ENCODE measurements at places on chromosomes 12 and 14. TPM values are rescaled to one million over a fixed set of nuclear protein-coding genes. Genes with fewer than 3 reads are reported as not detected.

CCDC88C gene
- 73.0 TPM for total RNA-seq

PPP1R1A gene
- not detected for total RNA-seq

BICDL1 gene
- total RNA-seq: 143 TPM

NELL2 gene
- 40.5 TPM for total RNA-seq

TRHDE gene
- total RNA-seq: not detected

TGM1 gene
- total RNA-seq: 4.5 TPM

ARHGEF25 gene
- total RNA-seq: 1.4 TPM

GABARAPL1 gene
- total RNA-seq: 8.9 TPM

DYNLL1 gene
- 184 TPM for total RNA-seq

LTBP2 gene
- 0.10 TPM for total RNA-seq

KCNMB4 gene
- total RNA-seq: 1.3 TPM

TNS2 gene
- total RNA-seq: 1.8 TPM

GRIP1 gene
- 0.95 TPM for total RNA-seq

TMCC3 gene
- total RNA-seq: 0.43 TPM

ALKBH1 gene
- total RNA-seq: 16.1 TPM

FAM222A gene
- total RNA-seq: 0.55 TPM

ANG gene
- total RNA-seq: 1.1 TPM

TAS2R46 gene
- total RNA-seq: 0.55 TPM

TMEM233 gene
- not detected for total RNA-seq

SLC6A12 gene
- not detected for total RNA-seq

BCL2L14 gene
- total RNA-seq: 11.5 TPM

PIK3C2G gene
- not detected for total RNA-seq

RNF212B gene
- total RNA-seq: not detected

ANKRD33 gene
- total RNA-seq: not detected

FOXN3 gene
- total RNA-seq: 63.5 TPM

KRT79 gene
- total RNA-seq: not detected

NEUROD4 gene
- total RNA-seq: not detected

EML1 gene
- 1.5 TPM for total RNA-seq

DIO2 gene
- total RNA-seq: not detected

TPPP2 gene
- total RNA-seq: not detected

MYF5 gene
- total RNA-seq: not detected

ARL6IP4 gene
- 180 TPM for total RNA-seq

KRT6A gene
- total RNA-seq: not detected

IAPP gene
- not detected for total RNA-seq

LRRC43 gene
- total RNA-seq: 0.41 TPM

CAPZA3 gene
- total RNA-seq: not detected

EXD2 gene
- 11.5 TPM for total RNA-seq

IFNG-AS1 gene
- total RNA-seq: 1.1 TPM

ADCY4 gene
- 1.6 TPM for total RNA-seq

FAM90A1 gene
- 0.41 TPM for total RNA-seq

SLC2A14 gene
- total RNA-seq: 8.0 TPM

KRT77 gene
- total RNA-seq: not detected

TAMALIN gene
- total RNA-seq: 18.7 TPM

PGF gene
- 0.10 TPM for total RNA-seq

KERA gene
- not detected for total RNA-seq
